ENCODE measurements at places on chromosomes 6 and 20.

- DNase-seq: no peak
Measured at GRCh38 chr6:28090917-28091586, 10.7 kb downstream of the ZNF165 start.

DNA sequence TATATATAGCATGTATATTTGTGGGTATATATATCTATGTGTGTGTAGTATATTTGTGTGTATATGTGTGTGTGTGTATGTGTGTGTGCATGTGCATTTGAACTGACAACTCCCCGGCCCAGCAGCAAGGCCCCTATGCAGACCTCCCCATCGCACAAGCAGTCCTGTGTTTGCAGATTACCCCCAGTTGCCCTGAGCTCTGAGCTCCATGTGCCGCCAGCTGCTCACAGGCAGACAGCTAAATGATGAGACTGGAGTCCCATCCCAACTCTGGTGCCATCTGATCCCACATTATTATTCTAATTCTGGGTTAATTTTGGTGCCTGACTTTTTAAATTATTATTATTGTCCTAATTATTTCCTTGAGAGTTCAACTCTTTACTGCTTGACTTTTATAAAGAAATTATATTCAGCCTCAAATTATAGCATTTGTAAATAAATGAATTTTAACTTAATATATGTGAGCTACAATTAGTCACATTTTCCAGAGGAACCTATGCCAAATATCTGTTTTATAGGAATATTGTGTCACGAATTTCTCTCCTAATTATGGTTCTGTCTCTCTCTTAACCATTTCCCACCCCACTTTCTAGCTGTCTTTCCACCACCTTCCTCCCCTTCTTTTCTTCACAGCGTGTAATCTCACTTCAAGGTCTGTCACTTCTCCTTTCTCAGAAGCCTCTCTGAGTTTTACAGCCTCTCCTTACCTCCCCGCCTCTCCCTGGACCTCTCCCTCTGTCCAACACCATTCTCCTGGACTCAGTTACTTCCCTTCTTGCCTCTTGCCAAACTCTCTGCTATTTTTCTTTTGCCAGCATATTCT lies 90.6 kb upstream of the SYNDIG1 start:
- DNase-seq: no peak

DNA sequence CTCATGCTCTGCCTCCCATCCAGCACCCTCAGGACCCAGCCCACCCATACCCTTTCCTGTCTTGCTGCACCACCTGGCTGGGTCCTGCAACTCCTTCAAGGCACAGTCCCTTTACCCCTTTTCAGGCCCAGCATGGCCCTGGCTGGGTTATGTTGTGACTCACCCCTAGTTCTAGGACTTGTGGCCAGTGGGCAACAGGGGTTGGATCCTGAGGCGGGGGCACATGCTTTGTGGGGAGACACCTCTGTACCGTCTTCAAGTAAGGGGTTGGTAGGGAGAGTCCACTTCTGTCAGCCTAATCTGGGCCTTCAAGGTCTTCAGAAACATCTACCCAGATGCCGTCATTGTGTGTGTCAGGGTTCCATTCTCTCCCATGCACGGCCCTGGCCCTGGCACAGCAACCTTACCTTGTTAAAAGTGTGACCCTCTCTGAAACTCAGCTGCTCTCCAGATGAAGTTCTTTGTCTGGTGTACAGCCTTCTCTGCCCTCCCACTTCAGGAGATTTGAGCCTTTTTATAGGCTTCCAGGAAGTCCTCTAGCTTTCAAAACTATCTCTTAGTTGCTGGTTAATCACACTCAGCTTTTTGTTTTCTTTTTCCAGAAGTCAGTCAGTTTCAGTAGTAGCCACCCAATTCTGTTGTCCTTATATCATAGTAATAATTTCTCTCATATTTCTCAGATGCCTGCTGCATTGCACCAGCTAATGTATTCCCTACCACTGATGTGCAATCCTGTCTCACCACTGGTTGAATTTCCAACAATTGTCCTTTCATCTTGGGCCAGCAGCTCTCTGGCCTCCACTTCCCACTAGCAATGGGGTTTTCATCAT lies 107.3 kb downstream of the NRN1 start:
- no peak for DNase-seq

DNA sequence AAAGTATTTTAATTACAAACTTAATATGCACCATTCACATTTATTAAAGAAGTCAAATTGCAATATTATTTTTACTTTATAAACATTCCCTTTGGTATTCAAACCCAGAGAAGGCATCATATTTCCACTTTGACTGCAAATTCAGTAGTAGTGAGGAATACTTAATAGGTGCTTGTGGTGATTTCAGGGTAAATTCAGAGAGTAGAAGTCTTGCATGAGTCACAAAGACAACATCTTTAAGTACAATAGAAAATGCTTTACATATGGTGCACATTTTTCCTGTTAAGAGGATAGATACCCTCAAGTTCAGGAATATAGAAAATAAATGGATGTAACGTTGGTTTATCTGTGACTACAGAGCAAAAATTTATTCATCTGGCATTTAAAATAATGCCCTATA lies 390.2 kb downstream of the TENT5A start:
- DNase-seq: no peak

DNA sequence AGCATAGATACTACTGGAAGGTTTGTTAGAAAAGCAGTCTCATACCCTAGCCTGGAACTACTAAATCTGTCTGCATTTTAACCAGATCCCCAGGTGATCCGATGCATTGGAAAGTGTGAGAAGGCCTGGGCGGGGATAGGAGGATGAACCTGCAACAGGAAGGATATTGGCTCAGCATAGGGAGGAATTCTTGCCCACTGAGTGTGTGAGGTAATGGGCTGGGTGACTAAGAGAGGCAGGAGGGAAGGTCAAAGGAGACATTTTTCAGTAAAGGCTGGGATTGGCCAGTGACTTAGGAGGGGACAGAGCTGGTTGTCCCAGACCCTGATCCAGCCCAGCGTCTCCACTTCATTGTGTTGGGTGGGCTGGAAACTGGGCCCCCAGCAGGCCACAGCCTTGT lies 191.0 kb upstream of the LRFN2 start:
- no peak for DNase-seq

DNA sequence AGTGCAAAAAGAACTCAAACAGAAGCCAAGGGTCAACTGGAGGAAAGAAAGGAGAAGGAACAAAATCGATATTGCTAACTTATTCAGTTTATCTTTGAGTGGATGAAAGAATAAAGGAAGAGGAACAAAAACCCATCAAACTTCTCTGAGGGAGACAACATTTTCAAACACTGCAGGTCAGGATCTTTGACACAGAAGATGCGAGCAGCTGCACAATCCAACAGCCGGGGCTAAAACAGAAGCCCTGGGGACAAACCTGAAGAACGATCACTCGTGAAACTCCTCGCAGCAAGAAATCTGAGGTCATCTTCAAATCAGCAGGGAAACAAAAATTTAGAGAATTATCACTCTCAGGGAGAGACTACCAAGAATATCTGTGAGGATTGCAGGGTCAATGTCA lies 14.2 kb downstream of the SLC23A2 start:
- no peak for DNase-seq

DNA sequence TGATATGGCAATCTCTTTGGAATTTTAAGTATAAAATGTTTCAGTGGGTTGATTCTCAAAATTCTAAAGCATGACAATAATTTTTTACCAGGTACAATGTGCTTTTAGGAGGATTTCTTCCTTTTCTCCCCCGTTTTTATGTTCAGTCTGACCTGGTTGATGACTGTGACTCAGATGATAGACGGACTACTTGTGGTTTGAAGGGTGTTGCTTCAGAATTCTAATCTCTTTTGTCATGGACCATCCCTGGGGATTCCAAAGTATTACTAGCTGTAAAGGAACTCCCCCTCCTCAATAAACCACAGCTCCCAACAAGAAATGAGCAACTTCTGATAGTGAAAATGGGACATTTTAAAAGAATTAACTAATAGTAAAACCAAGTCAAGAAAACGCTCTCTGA lies 34.9 kb upstream of the TNFAIP3 start:
- DNase-seq: no peak

DNA sequence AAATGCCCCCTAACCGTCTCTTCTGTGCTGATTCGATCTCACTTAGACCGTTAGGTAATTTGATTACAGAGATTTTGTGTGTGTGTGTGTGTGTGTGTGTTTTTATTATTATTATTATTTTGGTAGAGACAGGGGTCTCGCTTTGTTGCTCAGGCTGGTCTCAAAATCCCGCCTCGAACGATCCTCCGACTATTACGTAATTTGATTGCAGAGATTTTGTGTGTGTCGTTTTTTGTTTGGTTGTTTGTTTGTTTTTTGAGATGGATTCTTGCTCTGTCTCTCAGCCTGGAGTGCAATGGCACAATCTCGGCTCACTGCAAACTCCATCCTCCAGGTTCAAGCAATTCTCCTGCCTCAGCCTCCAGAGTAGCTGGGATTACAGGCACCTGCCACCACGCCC lies 28.3 kb downstream of the FOXF2 start:
- no peak for DNase-seq

DNA sequence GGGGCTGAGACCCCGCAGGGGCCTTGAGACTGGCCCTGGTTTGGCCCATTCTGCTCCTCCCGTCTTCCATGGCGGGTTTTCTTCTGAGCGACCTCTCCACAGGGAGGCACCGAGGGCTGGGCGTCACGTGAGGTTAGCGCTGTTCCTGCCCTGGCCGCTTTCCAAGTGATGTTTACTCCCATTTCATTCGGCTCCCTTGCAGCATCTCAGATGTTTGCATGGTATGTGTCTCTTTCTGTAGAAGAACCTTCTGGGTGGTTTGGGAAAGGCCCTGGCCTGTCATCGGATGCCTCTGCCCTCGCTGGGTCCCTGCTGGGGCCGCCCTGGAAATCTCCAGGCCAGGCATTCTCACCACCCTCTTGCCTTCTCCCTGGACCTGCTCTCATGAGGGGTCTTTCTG lies 17.3 kb downstream of the RAMACL start:
- DNase-seq: no peak

GRCh38 chr20:36628076-36628475 lies 17.9 kb downstream of the SLA2 start:
- DNase-seq: no peak
